DND-41 (cell line): ENCODE measurements at places on chromosomes 7 and 10.
A peak's percentile ranks its signal among the peaks of the same experiment; 100 is the strongest.

DNA sequence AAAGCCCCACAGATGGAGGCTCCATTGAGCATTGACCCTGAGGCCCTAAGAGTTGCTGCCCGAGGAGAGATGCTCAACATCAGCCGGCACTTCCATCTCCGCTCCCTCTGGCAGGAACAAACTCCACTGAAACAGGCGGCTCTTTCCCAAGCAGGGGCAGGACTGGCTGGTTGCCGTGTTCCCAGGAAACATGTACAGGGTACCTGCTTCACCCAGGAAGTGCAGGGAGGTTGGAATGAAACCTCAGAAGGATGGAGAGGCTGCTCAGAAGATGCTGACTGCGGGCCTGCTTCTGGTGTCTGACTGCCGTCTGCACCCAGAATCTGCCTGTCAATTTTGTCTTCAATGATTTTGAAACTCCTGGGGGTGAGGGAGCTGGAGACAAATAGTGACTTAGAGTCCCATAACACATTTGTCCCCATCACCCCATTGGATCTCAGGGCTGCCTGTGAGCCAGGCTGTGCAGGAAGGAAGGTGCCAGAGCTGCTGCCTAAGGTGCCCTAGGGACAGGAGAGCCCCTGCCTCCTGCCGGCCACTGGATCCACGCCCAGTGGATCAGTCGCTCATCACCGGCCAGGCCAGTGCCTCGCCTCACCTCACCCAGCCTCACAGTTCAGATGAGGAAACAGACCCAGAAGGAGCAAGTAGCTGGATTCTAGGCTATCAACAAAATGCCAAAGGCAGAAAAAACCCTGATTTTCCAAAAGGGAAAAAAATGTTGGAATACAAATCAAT lies 237.3 kb downstream of the PTPRN2 start:
- H3K36me3 ChIP-seq = no peaks in the 10 kb centered on the region
- DNase-seq = no peak
- no peak overlapping the region for H3K4me3 ChIP-seq
- H3K27ac ChIP-seq = no peak overlapping the region
- H3K27me3 ChIP-seq = no peaks in the 10 kb centered on the region

- H3K27ac ChIP-seq = no peak within 1 kb of the TSS
- no peak for DNase-seq
- H3K4me1 ChIP-seq = peaks cover 16% of the 10 kb centered on the region
Measured at GRCh38 chr10:102241444-102242117, at the start of gene PITX3. PITX3 (minus strand) TSS chr10:102241512; CDS start chr10:102232080, 9,432 bp downstream.

GRCh38 chr10:120950051-120950561 lies 98.9 kb downstream of the WDR11 start:
- no peaks in the 10 kb centered on the region for H3K4me1 ChIP-seq
- no peaks in the 10 kb centered on the region for H3K36me3 ChIP-seq
- H3K27me3 ChIP-seq = no peaks in the 10 kb centered on the region
- no peak for DNase-seq
- H3K4me3 ChIP-seq = no peak overlapping the region

GRCh38 chr10:62636825-62637248 lies 167.7 kb upstream of the ADO start:
- H3K27me3 ChIP-seq = no peaks in the 10 kb centered on the region
- peak; percentile 13 for DNase-seq
- H3K36me3 ChIP-seq = no peaks in the 10 kb centered on the region
- H3K27ac ChIP-seq = no peak overlapping the region

GRCh38 chr10:47380341-47381102 lies 3.6 kb downstream of the ZNF488 start:
- no peaks in the 10 kb centered on the region for H3K36me3 ChIP-seq
- no peak overlapping the region for H3K4me3 ChIP-seq
- peaks cover 68% of the 10 kb centered on the region for H3K27me3 ChIP-seq
- H3K27ac ChIP-seq = no peak overlapping the region
- no peak for DNase-seq
- H3K4me1 ChIP-seq = peaks cover 18% of the 10 kb centered on the region

GRCh38 chr7:105654095-105654686 lies 72.9 kb upstream of the EFCAB10 start:
- H3K4me3 ChIP-seq = no peak overlapping the region
- no peaks in the 10 kb centered on the region for H3K4me1 ChIP-seq
- H3K27ac ChIP-seq = no peak overlapping the region
- H3K27me3 ChIP-seq = no peaks in the 10 kb centered on the region

DNA sequence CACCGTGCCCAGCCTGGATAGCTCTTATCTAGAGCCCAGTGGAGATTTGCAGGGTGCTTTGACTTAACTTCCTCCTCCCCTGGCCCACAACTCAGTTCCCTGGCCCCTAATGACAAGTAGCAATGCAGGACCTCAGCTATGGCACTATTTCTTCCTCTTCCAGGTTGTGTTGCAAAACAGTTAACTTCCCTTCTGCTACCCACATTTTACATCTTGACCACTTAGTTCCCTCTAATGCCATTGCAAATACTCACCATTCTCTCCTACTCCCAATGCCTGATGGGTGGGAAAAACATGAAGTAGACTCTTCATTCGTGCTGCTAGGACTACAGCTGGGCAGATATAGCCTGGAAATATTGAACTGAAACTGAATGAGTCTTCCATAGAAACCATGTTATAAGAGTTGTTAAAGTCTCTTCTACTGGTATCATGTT lies 39.1 kb upstream of the FGL2 start:
- peaks cover 25% of the 10 kb centered on the region; the same call in 1 of the 2 replicates for H3K36me3 ChIP-seq
- H3K4me3 ChIP-seq = no peak overlapping the region
- peak overlapping the region; percentile 70 for H3K27ac ChIP-seq
- H3K27me3 ChIP-seq = no peaks in the 10 kb centered on the region
- H3K4me1 ChIP-seq = peaks cover 20% of the 10 kb centered on the region

DNA sequence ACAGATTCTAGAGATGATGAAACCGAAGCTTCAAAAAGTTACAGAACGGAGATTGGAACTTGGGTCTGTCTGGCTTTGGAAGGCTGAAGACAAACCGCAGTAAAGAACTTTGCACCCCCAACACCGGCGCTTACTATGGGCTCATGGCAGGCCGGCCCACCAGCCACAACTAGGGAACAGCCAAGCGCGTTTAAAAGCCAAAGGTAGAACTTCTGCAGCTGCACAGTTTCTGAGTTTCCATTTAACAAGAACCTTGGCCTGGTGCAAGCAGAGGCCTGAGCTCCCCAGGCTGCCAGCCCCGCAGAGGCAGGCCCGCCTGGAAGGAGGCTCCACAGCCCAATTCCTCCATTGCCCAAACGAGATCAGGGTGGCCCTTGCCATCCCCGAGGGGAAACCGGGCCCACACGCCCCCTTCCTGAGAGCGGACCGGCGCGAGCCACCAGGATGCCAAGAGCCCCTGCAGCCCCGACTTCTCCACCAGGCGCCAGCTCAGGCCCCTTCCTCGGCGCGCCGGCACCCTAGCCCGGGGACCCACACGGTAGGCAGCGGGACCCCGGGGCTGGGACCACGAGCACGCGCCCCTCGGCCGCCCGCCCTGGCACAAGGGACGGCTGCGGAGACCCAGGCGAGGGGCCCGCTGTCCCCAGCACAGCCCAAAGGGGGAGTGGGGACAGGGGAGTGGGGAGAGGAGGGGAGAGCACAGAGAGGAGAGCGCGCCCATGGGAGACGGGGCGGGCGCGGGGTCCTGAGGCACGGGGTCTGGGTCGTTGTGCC lies 566 bp downstream of the MAD1L1 start:
- DNase-seq = peak; percentile 44
- peaks cover 60% of the 10 kb centered on the region for H3K36me3 ChIP-seq
- H3K4me1 ChIP-seq = peaks cover 45% of the 10 kb centered on the region
- peak overlapping the region; percentile 100 for H3K4me3 ChIP-seq
- H3K27me3 ChIP-seq = no peaks in the 10 kb centered on the region
- H3K27ac ChIP-seq = peak overlapping the region; percentile 66
